Epithelial cell of proximal tubule (primary cell): ENCODE measurements at places on chromosomes 5 and 9. TPM values are rescaled to one million over a fixed set of nuclear protein-coding genes. Genes with fewer than 3 reads are reported as not detected.

- no peak for DNase-seq
Measured at GRCh38 chr5:74017786-74018211, 391.8 kb downstream of the ARHGEF28 start.

- DNase-seq: no peak
Measured at GRCh38 chr9:93121316-93122241, 12.5 kb downstream of the NINJ1 start.

- DNase-seq: no peak
Measured at GRCh38 chr9:130542457-130543228, 36.7 kb upstream of the FUBP3 start.

POC5 gene
- 13.7 and 21.9 TPM in 2 replicates for total RNA-seq

HSD17B4 gene
- 104 and 142 TPM in 2 replicates for total RNA-seq

FOXD4 gene
- 0.07 and 0.46 TPM in 2 replicates for total RNA-seq

SPATA31A3 gene
- total RNA-seq: not detected in 2 replicates

SWI5 gene
- total RNA-seq: 25.3 and 37.4 TPM in 2 replicates

NMUR2 gene
- total RNA-seq: 0.22 TPM in 1 of 2 replicates, not detected in the other

EFNA5 gene
- total RNA-seq: 17.8 and 28.1 TPM in 2 replicates
